ENCODE measurements at places on chromosomes 16 and 17.
A peak's percentile ranks its signal among the peaks of the same experiment; 100 is the strongest.

- no peak for DNase-seq
Observed at GRCh38 chr16:56894331-56894917, 29.4 kb downstream of the SLC12A3 start.

GRCh38 chr17:76752006-76752405, 14.1 kb downstream of the MFSD11 start:
- no peak for DNase-seq

- DNase-seq: no peak
Observed at GRCh38 chr16:88994695-88995094, 17.7 kb upstream of the CBFA2T3 start.

- no peak for DNase-seq
Observed at GRCh38 chr17:67018471-67019434, 25.6 kb upstream of the CACNG1 start.

GRCh38 chr16:57609541-57610401, 18.7 kb upstream of the ADGRG1 start:
- peak; percentile 71 for DNase-seq

DNA sequence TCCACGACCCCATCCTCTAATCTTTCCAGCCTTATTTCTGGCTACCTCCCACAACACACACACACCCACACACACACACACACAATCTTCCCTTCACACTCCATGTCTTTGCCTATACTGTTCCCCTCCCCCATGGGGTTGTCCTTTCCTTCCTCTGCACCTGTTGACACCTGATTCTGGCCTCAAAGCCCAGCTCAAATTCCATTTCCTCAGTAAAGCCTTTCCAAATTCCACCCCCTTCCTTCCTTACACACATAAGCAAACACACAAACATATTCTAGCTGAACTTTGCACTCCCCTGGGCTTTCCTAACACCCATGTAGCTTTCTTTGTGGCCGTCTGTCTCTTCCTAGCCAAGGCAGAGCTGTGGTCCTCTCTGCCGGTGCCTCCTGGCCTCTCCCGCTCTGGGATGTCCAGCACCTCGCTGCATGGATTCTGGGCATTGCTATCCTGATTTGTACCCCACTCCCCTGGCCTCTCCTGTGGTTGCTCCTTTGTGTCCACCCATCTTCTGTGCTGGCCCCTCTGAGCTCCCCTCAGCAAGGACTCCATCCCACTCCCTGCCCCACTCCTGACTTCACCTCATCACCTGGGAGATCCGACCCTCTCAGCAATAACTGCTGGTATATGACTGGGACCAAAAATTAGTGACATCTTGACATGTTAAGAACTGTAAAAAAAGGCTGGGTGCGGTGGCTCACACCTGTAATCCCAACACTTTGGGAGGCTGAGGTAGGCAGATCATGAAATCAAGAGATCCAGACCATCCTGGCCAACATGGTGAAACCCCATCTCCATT, 8.4 kb upstream of the SRCIN1 start:
- DNase-seq: no peak

DNA sequence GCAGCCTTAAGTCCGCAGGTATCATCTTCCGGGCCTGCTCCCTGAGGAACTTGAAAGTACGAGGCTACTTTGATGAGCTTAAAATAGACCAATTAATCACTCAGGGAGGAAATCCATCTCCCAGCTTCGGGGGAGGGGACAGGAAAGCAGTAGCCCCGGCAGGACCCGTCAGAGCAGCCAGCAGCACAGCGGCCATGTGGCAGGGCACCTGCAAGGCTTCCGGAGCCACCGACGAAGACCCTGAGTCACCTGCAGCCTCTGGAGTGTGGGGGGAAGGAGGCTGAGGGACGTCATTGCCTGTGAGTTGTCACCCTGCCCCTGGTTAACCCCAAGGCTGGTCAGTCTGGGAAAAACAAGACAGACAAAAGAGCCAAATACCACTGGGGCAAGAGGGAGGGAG, 4.4 kb upstream of the CYB561 start:
- no peak for DNase-seq

DNA sequence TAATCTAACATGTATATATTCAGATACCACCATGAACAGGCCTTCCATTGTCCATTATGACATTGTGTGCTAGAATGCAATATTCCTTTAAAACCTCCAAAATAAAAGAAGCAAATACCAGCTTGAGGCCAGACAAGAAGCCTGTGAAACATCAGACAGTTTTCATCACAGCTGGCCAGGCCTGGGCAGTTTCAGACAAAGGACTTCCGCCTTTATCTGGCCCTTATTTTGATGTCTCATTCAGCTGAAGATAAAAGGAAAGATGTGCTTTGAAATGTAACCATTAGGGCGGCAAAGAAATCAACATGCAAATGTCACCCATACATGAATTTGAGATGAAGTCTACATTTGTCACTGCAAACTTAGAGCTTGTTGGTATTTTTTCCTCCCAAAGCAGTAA, 737.5 kb downstream of the KCNJ2 start:
- DNase-seq: no peak

DNA sequence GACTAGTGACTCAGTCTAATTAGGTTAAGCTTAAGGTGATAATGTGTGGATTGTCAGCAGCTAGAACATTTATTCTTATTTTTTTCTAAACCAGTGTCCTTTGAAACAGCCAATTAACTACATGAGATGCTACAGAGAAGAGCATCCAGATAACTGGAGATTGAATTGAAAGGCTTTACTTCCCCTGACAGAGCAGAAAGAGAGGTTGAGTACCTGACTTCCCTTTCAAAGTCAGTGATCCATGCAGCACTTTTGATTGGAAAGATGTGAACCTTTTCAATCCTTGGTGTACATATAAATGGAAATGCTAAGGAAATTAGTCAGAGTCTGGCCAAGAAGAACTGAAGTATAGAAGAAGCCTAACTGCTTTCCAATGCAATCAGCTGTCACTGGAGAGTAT, 653.8 kb downstream of the CDH8 start:
- no peak for DNase-seq

DNA sequence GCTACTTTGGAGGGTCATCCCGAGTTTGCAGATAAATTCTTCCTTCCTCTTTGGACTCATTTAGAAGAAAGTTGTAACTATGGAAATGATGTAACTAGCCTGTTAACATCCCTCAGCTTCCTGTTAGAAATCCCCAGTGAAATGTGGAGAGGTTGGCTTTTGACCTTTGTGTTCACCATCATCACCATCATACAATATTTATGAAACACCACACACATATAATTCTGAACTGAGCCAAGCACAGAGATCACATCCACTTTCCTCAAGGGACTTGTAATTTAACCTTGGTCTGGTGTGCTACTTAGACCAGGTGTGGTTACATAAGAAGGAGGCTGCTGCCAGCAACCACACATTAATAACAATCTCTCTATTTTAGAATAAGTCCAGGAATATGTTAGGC, 2.5 kb downstream of the CAPNS2 start:
- no peak for DNase-seq

DNA sequence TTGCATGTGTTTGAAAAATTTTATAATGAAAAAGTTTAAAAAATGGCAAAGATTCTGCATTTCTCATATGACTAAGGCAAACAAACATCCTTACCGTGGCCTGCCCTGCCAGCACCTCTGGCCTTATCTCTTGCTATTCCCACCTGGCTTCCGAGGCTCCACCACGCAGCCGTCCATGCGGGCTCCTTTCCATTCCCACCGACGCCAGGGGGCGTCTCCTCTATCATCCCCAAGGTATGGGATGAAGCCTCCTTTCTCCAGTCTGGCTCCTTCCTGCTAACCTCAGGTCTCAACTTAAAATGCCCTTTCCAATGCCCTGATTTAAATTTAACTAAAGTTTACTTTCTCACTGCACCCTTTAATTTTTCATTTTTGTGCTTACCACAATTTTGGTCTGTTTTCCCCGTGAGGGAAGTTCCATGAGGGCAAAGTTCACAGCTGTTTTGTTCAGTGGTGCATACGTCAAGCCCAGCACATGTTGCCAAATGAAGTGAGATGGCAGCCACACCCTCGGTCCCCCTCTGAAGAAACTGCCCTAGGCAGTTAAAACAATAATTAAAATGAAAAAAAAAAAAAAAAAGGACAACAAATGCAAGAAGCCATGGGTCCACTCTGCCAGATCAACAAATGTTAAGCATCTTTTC, 13.3 kb upstream of the SDK2 start:
- DNase-seq: no peak

- no peak for DNase-seq
Observed at GRCh38 chr16:79013930-79014660, 586.4 kb downstream of the MAF start.

- DNase-seq: no peak
Observed at GRCh38 chr16:85946541-85947124, 47.7 kb downstream of the IRF8 start.

DNA sequence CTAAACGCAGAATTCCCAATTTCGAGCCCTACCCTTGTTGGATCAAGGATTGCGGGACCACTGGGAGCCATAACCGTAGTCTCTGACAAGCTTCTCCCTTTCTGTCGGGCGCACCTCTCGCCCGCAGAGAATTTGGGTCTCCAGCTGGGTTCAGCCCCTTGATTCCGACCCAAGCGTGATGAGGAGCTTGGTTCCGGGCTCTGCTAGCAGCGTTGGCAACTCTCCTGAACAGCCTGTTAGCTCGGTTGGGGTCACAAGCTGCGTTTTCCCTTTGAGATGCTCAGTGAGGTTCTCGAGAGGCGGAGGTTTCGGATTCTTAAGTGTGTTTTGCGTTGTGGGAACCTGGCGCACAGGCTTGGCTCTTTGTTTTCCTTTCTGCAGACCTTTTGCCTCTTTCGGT, 655 bp downstream of the ATXN1L start:
- DNase-seq: no peak

DNA sequence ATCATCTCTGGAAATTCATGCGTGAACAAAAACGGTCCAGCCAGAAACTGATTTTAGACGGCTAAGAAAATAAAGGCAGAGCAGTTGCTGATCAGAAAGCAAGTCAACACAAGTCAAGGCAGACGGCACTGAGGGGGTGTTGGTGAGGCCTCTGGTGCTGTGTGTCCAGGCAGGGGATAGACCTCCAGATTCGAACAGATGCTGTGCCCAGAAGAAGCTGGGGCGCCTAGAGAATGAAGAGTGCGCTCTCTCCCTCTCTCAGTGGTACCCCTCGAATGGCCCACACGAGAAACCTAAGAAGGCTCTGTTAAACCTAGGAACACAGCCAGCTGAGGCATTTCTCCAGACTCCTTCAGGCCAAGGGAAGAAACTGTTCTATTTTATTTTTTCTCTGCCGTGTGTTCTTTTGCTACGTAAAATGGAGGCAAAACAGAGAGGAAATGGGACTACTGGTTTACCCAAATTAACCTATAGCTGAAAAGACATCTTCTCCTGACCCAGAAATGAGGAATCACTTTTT, 178.3 kb downstream of the PMP22 start:
- no peak for DNase-seq

- no peak for DNase-seq
Observed at GRCh38 chr17:44543213-44543904, 13.9 kb upstream of the FZD2 start.

DNA sequence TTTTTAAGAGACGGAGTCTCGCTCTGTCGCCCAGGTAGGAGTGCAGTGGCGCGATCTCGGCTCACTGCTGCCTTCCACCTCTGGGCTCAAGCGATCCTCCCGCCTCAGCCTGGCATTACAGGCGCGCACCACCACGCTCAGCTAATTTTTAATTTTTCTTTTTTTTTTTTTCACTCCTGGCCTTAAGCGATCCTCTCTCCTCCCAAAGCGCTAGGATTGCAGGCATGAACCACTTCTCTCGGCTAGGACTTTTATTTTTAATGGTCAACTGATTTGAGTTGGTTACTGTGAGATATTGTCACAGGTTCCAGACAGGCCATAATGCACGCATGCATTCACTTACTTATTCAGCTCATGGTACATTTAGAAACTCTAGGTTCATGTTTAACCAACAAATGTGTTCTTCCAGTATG, 888 bp downstream of the PIGW start:
- no peak for DNase-seq

- no peak for DNase-seq
Observed at GRCh38 chr17:48718761-48719641, 3.3 kb downstream of the PRAC1 start.

GRCh38 chr17:28982131-28982793, 23.6 kb downstream of the SEZ6 start:
- peak; percentile 65 for DNase-seq

DNA sequence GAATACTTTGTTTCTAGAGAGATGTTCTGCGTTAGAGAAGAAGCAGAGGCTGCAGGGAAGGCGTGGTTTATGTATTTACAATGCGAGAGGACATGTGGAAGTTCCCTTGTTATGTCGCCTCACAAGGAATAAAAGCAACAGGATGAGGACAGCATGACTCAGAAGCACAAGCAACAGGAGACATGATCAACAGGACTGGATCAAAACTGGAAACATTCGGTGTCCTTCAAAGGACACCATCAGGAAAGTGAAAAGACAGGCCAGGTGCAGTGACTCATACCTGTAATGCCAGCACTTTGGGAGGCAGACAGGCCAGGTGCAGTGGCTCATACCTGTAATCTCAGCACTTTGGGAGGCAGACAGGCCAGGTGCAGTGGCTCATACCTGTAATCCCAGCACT, 52.6 kb downstream of the CCDC57 start:
- no peak for DNase-seq

DNA sequence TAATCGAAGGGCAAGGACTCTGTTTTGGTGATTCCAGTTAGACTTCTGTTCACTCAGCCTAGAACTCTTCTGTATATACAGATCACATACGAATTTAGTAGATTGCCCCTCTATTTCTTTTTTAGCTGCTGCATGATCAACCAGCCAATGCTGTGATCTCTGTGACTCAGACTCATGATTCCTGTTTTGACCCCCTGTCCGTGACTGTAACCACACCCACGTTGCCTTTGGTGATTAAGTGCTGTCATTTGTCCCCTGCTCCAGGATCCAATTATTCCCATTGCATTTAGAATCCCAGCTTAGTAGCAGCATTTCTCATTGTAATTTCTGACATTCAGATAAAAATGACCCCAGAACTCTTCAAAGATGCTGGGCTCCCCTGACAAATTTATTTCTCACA, 545.7 kb downstream of the NPIPA7 start:
- no peak for DNase-seq

GRCh38 chr17:81338274-81339190, 43.4 kb upstream of the SLC38A10 start:
- DNase-seq: no peak
